ENCODE measurements at places on chromosomes 2 and 18.

DNA sequence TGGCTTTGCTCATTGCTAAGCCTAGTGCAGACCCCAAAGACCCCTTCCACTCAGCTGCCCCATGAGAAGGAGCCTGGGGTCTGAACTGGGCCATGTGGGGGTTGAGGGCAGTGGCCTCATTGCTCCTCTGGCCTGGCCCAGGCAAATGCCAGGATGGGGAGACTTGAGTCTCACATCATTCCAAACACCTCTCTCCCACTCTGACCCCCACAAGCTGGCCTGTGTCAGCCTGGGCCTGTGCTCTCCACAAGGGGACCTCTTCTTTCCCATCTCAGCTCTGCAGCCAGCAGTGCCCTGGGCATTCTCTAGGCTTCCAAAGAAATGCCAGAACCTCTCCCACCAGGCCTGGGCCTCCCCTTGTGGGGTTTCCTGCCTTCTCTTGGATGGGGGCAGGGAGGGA lies 45.8 kb upstream of the OTOF start:
- DNase-seq = no peak

DNA sequence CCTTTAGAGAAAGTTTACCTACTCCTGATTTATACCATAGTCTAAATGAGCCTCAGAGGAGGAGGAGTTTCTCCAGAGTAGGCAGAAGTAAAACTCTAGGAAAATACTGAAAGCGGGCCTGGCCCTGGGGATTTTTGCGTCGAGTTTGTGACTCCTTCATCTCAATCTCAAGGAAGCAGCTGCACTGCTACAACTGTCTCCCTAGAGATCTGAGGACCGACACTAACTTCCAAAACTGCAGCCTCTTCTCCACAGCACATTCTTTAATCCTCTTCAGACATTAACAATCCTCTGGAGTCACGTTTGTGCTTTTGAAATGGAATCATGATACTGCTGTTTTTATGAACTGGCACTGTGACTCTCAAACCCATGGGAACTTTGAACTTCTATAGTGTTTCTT lies 281.4 kb downstream of the KCNS3 start:
- no peak for DNase-seq

DNA sequence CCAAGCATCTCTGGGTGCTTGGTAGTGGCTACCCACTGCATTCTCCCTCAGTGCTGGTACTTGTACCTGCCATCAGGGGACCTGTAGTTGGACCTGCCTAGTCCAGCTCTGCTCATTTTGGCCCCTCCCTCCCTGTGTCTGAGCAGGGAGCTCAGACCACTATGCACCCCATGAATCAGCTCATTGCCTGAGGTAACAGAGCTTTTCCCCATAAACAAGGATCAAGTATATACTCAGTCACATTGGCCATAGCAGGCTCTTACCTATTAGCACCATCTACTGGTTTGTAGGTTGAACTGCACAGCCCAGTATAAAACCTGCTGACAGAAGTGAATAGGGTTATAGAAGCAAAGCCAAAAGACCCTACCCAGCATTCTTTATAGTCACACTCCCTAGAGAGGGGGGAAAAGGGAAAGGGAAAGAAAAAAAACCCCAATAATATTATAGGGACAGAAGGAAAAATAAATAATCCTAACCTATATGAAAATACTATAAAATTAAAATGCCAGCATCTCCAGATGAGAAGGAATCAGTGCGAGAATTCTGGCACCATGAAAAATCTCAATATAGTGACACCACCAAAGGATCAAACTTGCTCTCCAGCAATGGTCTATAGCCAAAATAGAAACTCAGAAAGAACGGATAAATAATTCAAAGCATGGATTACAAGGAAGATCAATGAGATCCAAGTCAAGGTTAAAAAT lies 6.9 kb upstream of the FLACC1 start:
- DNase-seq = peak; percentile 26

GRCh38 chr2:144523596-144524117 lies 3.7 kb upstream of the ZEB2 start:
- DNase-seq = no peak

- DNase-seq = no peak
Observed at GRCh38 chr2:169715379-169716237, 18.0 kb upstream of the KLHL23 start.

DNA sequence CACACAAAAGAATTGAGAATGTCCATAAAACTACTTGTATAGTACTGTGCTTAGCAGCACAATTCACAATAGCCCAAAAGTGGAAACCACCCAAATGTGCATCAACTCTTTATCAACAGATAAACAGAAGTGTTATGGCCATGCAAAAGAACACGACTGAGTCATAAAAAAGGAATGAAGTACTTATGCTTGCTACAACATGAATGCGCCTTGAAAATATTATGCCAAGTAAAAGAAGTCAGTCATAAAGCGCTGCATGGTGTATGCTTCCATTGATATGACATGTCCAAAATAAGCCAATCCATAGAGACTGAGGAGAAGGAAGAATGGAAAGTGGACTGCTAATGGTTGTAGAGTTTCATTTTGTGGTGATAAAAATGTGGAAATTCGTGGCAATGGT lies 12.1 kb upstream of the MAP2 start:
- DNase-seq = no peak

- DNase-seq = no peak
Observed at GRCh38 chr2:120371969-120372625, 26.2 kb downstream of the INHBB start.

DNA sequence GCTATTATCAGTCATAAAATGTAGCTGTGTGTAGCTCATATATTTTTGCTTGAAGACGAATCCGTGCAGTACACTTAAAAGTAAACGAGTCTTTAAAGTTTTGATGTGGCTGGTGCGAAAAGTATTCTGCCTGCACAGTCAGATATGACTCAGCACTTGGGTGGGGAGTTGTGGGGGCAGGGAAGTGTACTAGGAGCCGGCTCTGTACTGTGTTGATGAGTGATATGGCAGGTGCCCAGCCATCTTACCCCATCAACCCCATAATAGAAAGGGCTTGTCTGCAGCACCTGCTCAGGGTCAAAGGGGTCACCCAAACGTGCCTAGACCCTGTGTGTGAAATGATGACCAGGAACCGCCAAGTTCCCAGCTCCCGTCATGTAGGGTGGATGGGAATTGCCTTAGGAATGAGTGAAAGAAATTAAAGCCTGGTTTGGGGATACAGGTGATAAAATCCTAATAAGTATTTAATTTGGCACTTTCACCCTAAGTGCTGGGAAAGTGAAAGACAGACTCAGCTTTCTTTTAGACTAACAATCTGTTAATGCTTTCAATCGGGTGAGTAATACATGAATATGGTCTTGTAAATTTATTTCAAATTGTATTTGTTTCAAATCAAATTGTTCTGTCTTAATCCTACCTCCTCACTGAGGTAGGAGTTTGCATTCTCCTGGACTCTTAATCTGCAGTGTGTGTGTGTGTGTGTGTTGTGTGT lies 48.0 kb downstream of the BCL2L11 start:
- no peak for DNase-seq

DNA sequence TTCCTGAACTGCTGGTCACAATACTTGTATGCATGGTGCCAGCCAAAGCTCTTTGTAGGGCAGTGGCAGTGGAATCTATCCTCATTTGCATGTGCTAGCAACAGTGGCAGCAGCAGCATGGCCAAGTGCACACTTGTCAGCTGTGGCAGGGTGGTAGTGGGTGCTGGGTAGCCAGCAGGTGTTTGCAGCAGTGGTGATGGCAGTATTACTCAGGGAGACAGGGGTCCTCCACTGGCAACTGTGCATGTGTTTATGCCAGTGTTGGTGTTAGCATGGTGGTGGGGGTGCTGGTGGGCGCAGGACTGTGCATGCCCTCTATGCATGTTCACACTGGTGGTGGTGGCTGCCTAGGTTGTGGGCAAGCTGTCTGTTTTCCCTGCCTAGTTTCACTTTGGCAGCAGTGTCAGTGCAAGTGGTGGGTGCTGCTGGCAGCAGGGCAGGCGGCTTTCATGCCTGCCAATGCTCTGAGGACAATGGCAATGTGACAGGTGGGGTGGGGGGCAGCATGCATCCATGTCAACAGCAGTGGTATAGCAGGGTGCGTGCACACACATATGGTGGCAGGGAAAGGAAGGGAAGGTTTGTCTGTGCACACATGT lies 41.2 kb downstream of the GALNT13 start:
- DNase-seq = no peak

DNA sequence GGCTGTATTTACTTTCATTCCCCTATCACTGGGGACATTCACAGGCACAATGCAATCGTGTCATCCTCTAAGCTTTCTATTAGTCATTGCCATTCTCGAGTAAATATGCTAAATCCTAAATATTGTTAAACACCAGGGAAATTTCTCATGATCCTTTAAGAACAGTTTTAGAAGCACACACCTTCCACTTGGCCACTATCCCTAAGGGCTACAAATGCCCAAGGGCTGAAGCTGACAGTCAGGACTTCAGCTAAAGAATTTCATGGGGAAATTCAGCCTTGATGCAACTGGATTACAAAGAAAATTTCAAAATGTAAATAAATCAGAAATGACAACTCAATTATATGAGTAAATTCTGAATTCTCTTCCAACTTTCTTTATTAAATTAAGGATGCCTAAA lies 163.1 kb upstream of the PID1 start:
- DNase-seq = no peak

- no peak for DNase-seq
Observed at GRCh38 chr18:46362533-46362932, 258.3 kb downstream of the HAUS1 start.

- no peak for DNase-seq
Observed at GRCh38 chr2:165924946-165925345, 28.6 kb downstream of the TTC21B start.

DNA sequence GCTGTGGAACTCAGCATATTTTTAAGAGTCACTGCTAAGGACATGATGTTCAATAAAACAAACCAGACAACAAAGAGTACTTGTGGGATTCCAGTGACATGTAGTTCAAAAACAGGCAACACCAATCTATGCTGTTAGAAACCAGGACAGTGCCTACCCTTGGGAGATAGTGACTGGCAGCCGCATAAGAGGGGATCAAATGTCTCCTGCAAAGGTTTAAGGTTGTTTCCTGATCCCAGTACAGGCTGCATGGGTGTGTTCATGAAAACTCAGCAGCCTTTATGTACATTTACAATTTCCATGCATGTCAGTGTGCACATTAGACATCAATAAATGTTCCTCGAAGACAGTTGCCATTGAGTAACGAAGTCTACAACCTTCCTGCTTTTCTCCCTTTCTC lies 183.8 kb downstream of the PID1 start:
- DNase-seq = no peak

GRCh38 chr2:67600946-67601345 lies 203.8 kb downstream of the ETAA1 start:
- DNase-seq = no peak

- DNase-seq = no peak
Observed at GRCh38 chr2:238956676-238957075, 108.8 kb downstream of the TWIST2 start.

GRCh38 chr18:51446571-51447210 lies 249.2 kb upstream of the MEX3C start:
- DNase-seq = no peak

- no peak for DNase-seq
Observed at GRCh38 chr18:12288403-12288755, 19.7 kb upstream of the TUBB6 start.

DNA sequence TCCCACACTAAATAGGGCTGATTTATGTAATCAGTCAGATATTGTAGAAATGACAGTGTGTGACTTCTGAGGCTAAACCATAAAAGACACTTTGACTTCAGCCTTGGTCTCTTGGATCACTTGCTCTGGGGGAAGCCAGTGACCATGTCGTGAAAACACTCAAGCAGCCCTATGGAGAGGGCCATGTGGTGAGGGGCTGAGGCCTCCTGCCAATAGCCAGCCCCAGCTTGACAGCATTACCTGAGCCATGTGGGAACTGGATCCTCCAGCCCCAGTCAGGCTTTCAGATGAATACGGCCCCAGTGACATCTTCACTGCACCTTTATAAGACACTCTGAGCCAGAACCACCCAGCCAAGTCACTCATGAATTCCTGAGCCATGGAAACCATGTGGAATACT lies 20.8 kb downstream of the TNS1 start:
- DNase-seq = no peak

DNA sequence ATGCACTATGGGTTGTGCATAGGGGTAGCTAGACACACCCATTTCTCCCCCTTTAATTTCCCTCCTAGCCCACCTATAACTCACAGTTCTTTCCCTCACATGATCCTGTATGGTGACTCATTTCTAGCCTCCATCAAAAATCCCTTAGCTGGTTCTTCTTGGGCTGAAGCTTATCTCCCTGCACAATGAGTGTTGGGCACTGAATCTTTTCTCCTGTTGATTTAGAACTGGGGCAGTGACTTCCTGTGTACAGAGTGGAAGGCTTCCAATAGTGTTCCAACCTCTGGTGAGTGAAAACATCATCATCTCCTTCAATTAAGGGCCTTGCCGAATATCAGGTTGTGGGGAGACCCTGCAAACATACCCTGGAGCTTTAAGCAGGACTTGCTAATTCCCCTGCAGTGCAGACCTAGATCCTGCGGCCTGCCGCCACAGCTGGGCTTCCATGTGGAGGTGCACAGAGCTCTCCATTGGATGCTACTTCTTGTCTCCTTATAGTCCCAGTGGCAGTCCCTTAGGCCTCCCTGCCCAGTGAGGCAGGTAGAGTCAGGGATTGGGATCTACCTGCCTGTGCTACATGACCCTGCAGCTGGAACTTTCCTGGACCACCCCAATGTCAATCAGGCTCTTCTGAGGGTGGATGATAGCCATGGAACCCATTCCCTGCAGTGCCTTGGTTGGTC lies 121.8 kb downstream of the PLB1 start:
- DNase-seq = no peak

- no peak for DNase-seq
Observed at GRCh38 chr2:112317303-112318158, 42.1 kb downstream of the ZC3H6 start.

- no peak for DNase-seq
Observed at GRCh38 chr18:3400567-3401296, 49.2 kb upstream of the TGIF1 start.

DNA sequence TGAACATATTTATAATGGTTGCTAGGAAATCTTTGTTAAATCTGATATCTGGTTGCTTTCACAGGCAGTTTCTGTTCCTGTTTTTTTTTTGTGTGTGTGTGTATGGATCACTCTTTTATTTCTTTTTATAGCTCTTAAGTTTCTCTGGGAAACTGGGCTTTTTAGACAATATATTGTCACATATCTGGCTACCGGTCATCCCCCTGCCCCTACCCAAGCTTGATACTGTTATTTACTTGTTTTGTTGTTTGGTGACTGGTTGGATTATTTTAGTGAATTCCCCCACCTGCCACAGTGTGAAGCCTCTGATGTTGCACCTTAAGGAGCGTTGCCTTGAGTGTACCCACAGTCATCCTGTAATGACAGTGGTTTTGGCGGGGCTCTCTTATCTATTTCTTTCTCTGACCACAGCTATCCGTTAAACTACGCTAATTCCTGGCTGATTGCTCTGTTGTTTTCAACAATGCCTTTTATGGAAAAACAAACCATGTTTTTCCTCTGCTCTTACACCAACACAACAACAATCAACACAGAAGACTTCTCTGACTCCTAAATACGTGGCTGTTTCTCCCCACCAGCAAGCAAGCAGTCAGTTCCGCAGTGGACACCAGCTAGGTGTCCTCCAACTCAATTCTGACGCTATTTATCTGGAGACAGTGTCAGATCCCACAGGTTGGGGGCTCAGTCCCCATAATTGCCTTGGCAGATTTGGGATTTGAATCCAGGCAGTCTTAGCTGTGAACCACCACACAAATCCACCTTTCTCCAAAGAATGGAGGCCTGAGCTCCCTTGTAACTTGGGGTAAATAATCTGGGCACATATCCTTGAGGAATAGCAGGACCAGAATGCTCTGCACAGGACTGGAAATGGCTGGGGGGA lies 10.9 kb downstream of the GNLY start:
- no peak for DNase-seq

- DNase-seq = no peak
Observed at GRCh38 chr2:119337749-119338148, 28.9 kb downstream of the C2orf76 start.

All from left kidney (tissue), 8 donors.